ENCODE measurements at places on chromosomes 16 and 17.
A peak's percentile ranks its signal among the peaks of the same experiment; 100 is the strongest.

DNA sequence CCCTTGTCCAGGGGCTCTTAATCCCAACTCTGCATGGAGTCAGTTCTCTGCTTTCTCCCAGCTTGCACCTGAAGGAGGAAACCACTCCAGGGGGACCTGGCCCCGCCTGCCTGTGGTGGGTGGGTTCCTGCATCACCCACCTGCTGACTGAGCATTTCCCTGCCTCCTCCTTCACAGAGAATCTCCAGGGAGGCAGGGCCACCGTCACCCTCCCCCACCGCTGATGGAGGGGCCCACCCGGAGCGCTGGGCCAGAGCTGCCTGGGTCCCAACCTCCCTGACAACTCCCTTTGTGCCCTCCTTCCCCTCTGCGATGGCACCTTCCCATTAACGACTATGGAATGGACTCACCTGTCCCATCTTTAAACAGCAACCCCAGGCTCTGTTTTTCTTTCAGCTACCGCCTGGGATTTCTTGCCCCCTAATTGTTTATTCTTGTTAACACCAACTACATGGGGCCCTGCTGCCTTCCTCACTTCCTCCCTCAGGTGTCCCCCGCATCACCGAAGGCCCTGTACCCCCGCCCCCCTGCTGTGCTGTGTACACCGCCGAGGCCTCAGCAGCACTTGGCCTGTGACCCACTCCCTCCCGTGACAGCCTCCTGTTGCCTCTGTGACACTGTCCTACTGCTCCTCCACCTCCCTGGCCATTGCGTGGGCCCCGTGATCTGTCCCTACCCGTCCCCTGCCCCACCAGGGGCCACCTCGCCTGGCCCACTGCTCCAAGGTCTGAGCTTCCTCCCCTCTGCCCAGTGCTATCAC, 842 bp upstream of the TEDC2 start:
- DNase-seq: no peak

GRCh38 chr16:9906218-9906617, 276.0 kb downstream of the GRIN2A start:
- DNase-seq: no peak

DNA sequence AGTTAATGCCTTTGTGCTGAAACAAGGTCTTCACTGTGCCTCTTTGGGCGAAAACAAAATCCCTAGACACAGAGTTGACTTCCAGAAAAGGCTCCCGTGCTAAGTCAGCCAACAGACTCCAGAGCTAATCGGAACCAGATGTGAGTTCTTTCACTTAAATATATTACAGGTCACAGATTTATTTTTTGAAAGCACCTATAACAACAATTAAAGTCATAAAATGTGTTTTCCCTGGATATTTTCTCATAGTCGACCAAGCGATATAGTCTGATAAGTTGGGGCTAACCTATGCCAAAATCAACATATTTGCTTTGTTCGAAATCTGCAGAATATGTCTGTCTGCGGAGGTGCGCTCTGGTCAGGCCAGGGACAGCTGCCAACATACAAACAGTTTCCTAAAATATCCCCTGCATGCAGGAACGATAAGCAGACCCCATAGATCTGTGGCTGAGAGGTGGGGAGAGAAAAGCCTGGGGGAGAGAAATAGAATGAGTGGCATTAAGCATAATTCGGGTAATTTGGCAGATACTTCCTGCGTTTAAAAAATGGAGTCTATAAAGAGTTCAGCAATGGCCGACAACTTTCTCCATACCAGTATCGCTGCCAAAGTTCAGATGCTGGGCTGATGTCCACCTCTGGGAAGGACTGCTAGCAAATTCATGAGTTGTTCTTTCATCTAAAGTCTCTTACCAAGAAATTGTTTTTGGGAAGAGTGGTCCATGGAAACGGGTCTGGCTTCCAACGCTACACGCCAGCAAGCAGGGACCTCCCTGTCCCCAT, 50.8 kb upstream of the MYH10 start:
- no peak for DNase-seq

DNA sequence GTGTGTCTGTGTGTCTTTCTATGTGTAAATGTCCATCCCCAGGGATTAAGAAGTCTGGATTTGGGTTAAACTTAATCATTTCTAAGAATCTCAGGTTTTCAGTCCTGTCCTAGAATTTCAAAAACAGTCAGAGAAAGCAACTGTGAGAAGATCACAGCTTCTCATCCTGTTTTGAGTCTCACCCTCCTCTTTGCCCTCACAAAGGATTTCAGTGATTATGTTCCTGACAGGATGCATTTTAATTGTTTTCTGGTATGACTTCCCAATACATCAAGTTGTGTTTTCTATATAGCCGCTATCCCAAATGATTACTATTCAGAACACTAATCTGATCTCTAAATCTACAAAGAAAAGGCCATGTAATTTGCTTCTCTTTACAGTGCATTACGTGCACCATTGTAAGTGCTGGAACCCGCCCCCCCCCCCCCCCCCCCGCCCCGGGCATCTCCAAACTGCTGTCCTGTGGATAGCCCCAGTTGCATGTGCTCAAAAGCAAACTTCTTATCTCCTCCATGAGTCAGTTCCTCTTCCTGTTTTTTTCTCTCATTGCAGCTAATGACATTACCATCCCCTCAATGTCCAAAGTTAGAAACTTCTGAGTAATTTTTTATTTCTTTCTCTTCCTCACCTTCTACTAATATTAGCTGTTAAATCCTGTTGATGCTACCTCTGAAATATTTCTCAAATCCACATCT, 73.9 kb downstream of the CDH13 start:
- DNase-seq: no peak

DNA sequence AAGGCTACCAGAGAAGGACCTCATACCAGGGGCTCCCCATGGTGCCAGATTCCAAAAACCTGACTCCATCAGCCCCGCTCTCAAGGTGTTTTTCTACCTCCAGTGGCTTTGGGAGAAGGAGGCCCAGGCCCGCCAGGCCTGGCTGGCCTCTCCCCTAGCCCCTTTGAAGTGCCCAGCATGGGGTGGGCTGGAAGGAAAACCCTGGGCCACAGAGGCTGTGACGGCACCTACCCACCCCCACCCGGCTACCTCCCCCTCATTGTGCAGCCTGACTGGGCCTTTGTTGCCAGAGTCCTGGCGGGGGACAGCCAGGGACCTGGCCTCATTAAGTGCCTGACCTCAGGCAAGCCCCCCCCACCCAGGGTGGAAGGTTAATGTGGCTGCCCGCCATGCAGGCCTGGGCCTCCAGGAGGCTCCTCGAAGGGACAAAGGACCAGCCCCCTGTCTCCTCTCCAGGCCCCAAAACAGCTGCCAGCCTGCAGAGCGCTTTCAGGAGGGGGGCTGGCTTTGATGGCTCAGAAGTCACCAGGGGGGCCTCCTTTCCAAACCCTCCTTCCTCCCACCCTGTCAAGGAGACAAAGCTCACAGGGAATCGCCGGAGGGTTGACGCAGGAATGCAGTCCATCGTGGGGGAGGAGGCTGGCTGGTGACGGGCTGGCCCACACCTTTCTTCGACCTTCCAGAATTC, 159.4 kb downstream of the ZNF423 start:
- no peak for DNase-seq

DNA sequence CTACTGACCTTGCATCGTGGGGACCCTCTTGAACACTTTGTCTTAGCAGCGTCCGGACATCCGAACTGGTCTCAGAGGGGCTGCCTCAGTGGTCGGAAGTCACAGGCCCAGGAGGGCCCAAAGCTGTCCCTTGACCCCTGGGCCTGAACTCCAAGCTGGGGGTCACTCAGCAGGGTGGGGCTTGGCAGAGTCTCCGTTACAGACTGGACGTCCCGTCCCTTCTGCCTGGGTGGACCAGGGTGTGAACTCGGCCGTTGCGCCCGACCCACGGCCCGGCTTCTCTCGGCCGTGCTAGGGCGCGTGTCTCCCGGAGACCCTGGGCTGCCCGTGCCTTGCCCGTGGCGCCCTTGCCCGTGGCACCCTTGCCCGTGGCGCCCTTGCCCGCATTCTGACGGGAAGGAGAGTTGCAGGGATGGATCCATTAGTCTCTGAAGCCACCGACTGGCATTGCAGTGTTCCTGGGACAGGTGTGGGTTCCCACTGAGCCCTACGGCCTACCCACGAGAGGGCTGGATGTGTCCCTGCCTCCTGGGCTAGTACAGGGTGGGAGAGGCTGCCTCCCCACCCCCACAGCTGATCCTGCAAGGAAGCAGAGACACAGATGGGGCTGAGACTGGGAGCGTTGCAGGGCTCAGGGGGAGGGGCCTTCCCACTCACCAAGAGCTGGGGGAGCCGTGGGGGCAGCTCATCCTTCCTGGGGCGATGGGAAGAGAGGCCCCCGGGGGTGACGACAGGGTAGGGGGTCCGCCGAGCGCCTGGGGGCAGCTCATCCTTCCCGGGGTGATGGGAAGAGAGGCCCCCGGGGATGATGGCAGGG, 4.9 kb downstream of the CACNA1H start:
- no peak for DNase-seq

- DNase-seq: no peak
Measured at GRCh38 chr17:79000396-79001189, 9.0 kb downstream of the CANT1 start.

DNA sequence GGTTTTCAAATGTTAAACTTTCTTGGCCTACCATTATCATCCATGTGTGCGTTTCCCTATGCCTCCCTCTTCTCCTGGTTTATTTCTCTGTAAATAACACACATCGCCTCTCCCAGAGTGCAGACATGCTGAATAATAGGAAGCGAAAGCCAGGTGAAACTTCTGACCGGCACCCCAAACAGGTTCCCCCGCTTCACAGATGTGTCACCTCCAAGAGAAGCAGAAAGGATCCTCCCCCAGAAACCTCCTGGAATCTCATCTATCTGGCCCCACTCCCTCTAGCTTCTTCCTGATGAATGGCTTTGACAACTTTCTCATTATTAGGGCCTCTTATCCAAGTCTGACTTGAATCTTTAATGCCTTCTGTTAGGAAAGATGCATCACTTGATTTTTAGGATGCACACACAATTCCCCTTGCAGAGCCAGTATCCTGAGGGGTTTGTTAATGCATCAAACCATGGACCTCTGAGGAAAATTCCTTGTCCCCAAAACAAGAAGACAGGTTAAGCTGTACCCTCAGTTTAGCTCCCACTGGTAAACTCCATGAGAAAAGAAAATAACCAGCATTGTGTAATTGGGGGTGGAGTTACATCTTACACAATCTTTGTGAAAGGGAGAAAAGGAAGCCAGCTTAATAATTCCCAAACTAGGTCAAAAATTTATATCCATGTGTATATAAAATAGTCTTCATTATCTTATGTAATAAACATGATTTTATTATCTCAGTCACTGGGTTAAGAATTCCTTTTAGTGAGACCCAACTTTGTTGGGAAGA, 20.1 kb upstream of the HYDIN start:
- DNase-seq: no peak

DNA sequence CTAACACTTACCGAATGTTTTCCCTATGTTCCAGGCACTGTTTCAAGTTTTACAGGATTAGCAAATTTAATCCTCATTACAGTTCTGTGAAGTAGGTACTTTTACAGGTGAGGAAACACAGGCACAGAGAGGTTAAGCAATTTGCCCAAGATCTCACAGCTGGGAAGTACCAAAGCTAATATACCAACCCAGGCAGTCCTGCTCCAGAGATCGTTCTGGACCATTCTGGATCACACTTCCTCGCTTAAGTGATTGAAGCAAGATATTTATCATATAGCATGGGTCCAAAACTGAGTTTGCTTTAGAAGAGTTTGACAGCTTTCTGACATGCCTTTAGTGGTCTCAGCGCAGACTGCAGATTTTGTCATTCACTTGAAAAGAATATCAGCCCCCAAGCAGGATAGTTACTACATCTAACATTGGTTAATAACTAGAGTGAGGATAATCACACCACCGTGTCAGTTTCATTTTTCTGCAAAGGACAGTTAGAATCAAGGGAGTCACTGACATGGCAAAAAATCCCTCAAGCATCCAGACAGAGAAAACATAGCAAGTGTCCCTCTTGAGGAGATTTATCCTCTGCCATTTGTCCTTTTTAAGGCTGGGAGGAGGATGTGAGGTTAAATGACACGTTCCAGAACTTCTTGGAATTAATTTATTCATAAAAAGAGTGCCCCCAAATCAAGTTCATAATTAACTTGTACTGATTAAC, 5.1 kb downstream of the HS3ST3B1 start:
- no peak for DNase-seq

DNA sequence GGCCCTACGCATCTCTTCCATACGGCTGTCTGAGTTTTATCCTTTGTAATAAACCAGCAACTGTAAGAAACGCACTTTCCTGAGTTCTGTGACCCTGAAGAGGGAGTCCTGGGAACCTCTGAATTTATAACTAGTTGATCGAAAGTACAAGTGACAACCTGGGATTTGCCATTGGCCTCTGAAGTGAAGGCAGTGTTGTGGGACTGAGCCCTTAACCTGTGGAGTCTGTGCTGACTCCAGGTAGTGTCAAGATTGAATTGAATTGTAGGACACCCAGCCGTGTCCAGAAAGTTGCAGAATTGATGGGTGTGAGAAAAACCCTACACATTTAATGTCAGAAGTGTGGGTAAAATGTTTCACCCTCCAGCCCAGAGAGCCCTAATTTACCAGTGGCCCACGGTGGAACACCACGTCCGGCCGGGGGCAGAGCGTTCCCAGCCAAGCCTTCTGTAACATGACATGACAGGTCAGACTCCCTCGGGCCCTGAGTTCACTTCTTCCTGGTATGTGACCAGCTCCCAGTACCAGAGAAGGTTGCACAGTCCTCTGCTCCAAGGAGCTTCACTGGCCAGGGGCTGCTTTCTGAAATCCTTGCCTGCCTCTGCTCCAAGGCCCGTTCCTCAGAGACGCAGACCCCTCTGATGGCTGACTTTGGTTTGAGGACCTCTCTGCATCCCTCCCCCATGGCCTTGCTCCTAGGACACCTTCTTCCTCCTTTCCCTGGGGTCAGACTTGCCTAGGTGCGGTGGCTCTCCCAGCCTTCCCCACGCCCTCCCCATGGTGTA, 1.5 kb downstream of the GAA start:
- DNase-seq: no peak

GRCh38 chr17:42118545-42118944, 2.6 kb downstream of the KAT2A start:
- no peak for DNase-seq

- DNase-seq: peak; percentile 50
Measured at GRCh38 chr16:67311607-67312488, 14.7 kb downstream of the KCTD19 start.

DNA sequence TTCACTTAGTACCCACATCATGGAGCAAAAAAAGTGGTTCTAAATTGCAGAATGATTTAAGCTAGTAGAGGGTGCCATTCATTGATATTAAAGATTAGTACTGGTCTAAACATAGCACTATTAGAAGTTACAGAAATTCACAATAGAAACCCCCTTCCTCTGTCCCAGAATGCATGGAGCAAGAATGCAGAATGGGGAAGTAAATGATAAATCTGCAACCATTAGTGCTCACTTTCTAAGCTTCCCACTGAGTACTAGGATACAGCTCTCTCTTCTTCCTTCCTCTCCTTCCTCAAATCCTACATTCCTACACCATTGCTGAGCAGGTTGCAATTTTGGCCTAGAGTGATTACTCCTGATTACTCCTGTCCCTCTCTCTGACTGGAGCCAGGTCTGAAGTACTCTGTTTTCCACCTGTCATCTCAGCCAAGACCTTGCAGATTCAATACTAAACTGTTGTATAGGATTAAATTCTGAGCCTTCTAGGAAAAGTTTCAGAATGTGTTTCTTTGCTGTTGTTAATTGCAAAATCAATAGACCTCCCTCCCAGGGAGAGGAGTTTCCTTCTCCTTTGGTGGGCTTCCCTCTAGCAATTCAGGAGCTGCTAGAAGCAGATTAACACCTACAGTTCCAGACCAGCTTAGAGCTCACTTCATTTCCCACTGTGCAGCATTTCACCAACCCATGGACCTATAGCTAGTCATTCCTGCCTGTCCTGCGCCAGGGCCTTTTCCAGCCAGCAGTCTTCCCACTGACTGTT, 165.5 kb upstream of the TBX2 start:
- DNase-seq: no peak

- DNase-seq: no peak
Measured at GRCh38 chr17:38460082-38460715, 31.9 kb downstream of the ARHGAP23 start.
